Neural progenitor cell (in vitro differentiated cells): ENCODE measurements at places on chromosomes 2 and 18.

- DNase-seq: peak; percentile 92
Observed at GRCh38 chr2:60453301-60453700, 100.2 kb downstream of the BCL11A start.

- no peak for DNase-seq
Observed at GRCh38 chr2:119647440-119648169, 31.4 kb upstream of the TMEM177 start.

GRCh38 chr2:44086629-44087028 is 82.0 kb upstream of the PPM1B start:
- DNase-seq: peak; percentile 23

- no peak for DNase-seq
Observed at GRCh38 chr2:16522031-16522831, 143.4 kb downstream of the CYRIA start.

DNA sequence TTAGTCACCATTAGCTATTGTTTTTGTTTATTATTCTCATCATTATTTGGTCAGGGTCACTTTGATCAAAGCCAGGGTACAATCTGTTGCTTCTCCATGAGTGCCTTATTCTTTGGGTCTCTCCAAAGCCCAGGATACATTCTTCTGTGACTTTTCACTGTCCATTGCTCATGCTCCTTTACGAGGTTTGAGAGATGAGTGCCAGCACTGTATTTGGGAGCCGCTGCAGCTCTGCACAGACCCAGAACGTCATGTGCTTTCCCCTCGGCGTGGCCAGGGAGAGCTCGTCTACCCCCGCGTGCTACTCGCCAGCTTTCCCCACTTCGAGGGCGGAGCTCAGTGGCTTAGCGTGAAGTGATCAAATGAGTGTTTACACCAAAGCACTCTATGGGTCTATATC is 123.7 kb downstream of the COL6A3 start:
- no peak for DNase-seq

GRCh38 chr2:135785032-135785431 is 43.4 kb downstream of the UBXN4 start:
- no peak for DNase-seq

DNA sequence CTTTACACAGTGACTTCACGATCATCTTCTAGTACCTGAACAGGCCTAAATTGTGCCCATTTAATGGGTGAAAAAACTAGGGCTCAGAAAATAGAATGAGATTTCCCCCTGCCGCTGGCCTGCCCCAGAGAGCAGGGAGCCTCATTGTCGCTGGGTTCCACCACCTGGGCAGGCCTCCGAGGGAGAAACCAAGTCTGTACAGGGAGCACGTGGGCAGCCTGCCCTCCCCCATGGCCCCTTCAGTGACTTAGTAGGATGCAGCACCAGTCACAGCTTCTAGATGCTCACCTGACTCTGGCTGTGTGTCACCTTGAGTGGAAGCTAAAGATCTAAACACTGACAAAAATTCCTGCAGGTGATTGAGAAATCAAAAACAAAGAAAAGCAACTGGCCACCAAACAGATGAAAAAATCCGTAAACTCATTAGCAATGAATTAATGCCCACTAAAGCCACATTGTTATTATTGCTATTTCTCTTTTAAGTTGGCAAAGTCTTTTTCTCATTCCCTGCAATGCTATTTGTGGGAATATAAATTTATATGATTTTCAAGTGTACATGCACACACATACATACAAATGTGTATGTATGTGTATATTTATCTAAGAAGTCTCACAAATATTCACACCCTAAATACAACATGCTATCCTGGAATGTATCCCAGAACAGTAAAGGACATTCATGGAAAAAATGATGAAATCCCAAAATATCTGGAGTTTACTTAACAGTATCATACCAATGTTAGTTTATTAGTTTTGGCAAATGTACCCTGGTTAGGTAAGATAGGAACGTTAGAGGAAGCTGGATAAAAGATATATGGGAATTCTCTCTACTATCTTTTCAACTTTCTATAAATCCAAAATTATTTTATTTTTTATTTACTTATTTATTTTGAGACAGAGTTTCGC is 18.7 kb upstream of the ASPRV1 start:
- no peak for DNase-seq

GRCh38 chr2:109128048-109128615 is 873 bp upstream of the SH3RF3 start:
- peak; percentile 91 for DNase-seq

DNA sequence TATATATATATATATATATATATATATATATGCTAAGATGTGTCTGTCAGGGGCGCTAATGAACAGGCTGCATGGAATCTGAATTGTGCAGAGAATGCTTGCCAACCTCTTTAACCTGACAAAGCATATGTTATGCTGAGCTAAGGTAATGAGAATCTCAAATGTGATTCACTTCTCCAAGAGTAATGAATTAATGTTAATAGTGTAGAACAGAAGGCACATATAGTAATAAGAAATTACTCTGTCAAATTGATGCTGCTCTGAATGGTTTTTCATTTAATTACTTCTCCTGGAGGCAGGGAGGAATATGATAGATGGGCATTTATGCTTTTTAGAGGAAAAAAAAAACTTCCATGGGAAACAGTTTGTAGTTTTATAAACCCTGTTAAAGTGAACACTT is 35.4 kb downstream of the COX7A2L start:
- DNase-seq: no peak

GRCh38 chr2:20291846-20292408 is 58.7 kb downstream of the PUM2 start:
- peak; percentile 31 for DNase-seq

DNA sequence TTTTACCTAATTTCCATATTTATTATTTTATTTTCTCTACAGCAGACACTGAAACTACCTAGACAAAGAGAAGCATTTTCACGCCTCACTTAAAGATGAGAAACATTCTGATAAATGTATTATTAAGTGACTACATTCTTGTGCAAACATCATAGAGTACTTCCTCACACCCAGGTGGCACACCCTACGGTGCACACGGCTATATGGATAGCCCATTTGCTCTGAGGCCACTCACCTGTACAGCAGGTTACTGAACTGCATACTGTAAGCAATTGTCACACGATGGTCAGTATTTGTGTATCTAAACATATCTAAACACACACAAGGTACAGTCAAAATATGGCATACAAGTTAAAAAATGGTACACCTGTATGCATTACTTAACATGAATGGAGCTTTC is 481.4 kb downstream of the CMPK2 start:
- DNase-seq: no peak
